ENCODE measurements at places on chromosomes 16 and 17. TPM values are rescaled to one million over a fixed set of nuclear protein-coding genes. Genes with fewer than 3 reads are reported as not detected.

DNA sequence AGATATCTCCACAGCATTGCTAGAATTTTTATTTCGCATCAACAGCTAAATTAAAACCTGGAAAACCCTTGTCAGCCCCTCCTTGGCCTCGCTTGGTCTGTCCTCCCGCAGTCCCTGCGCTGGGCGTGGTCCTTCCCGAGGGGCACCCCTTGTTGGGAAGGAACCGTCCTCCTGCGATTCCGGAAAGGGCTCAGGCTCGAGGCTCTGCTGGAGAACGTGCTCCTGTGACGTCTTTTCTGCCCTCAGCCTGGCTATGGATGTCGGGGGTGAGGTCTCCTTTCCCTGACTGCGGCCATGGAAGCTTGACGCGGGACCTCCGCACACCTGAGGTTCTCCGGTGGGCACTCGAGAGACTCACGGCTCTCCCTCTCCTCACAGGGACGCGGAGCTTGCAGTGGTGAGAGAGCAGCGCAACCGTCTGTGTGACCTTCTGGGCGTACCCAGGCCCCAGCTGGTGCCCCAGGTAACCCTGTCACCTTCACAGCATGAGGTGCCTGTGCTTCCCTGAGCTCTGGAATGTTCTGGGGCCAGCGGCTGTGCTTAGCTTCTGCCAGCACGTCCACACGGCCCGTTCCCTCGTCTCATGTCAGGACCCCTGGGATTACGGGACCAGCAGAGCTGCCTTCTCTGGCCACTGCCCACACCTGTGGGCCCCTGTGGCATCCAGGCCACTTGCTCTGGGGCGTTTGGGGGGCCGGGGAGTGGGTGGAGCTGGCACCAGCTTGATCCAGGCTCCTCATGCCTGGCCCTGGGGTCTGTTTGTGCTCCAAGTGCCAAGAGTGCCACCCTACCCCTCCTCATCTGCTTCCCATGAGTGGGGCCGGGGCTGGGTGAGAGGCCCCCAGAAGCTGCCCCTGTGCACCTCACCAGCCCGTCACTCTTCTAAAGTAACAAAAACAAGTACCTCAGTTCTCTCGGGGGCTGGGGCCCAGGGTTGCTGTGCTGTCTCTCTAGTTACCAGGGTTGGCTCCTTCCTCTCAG lies 101.5 kb upstream of the ZNF750 start:
- H3K36me3 ChIP-seq: peaks cover 40% of the 10 kb centered on the region
- no peak for DNase-seq
- no peaks in the 10 kb centered on the region for H3K27me3 ChIP-seq

The SMIM36 gene
- not detected for total RNA-seq

The CDH13 gene
- 1.1 TPM for total RNA-seq

The ACAP1 gene
- 1.3 TPM for total RNA-seq

- no peaks in the 10 kb centered on the region for H3K4me1 ChIP-seq
- no peak overlapping the region for H3K4me3 ChIP-seq
- DNase-seq: no peak
- peaks cover 15% of the 10 kb centered on the region for H3K27me3 ChIP-seq
- no peaks in the 10 kb centered on the region for H3K36me3 ChIP-seq
These were observed 8.2 kb upstream of the C16orf74 start for GRCh38 chr16:85759136-85759535.

DNA sequence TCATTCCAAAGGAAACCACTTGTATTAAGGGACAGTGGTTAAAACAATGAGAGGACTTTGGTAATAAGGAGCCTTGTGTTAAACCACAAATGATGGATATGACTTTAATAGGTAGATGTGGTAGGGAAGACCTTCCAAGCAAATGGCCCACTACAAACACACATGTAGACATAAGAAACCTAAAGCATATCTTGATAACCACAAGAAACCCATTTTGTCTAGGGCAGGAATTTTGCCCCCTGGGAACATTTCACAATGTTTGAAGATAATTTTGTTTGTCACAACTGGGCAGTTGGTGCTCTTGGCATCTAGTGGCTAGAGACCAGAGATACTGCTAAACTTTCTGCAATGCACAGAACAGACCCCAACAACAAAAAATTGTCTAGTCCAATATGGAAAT lies 25.8 kb downstream of the KCNJ2 start:
- H3K27ac ChIP-seq: no peak overlapping the region
- no peaks in the 10 kb centered on the region for H3K4me1 ChIP-seq
- H3K4me3 ChIP-seq: no peak overlapping the region
- H3K27me3 ChIP-seq: no peaks in the 10 kb centered on the region
- H3K36me3 ChIP-seq: no peaks in the 10 kb centered on the region
- DNase-seq: no peak

The CIITA gene
- total RNA-seq: not detected

The WNT3 gene
- total RNA-seq: 8.4 TPM

DNA sequence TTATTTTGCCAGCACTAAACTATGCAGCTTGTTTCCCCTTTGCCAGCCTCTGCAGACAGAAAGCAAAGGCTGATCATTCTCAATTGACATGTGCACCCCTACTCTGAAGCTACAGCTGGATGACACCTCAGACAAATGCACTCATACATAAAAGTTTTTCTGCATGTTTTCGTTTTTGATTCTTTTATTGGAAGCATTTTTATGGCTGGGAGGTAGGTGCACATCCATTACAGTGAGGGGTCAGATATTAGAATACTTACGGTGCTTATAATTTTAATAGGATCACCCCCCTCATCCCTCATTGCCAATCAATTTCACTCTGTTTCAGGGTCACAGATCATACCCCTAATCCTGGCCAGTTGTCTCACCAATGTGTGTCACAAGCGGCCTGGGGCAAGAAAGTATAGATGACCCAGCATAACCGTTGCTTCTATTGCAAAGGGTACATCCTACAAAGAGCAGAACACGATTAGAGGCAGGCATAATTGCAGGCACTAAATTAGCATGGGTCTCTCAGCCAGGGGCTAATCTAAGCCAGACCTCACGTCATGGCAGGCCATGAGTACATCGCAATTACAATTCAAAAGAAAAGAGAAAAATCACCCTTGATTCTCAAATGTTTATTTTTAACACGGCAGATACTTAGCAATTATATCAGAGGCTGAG lies 89.5 kb upstream of the SOX9 start:
- no peaks in the 10 kb centered on the region for H3K27me3 ChIP-seq
- peak overlapping the region; percentile 91 for H3K27ac ChIP-seq
- no peak for DNase-seq
- peak overlapping the region; percentile 86 for H3K4me3 ChIP-seq
- H3K36me3 ChIP-seq: no peaks in the 10 kb centered on the region

- H3K36me3 ChIP-seq: no peaks in the 10 kb centered on the region
- H3K27ac ChIP-seq: no peak overlapping the region
- DNase-seq: no peak
These were observed 8.8 kb upstream of the SUMO2 start for GRCh38 chr17:75191584-75191983.

DNA sequence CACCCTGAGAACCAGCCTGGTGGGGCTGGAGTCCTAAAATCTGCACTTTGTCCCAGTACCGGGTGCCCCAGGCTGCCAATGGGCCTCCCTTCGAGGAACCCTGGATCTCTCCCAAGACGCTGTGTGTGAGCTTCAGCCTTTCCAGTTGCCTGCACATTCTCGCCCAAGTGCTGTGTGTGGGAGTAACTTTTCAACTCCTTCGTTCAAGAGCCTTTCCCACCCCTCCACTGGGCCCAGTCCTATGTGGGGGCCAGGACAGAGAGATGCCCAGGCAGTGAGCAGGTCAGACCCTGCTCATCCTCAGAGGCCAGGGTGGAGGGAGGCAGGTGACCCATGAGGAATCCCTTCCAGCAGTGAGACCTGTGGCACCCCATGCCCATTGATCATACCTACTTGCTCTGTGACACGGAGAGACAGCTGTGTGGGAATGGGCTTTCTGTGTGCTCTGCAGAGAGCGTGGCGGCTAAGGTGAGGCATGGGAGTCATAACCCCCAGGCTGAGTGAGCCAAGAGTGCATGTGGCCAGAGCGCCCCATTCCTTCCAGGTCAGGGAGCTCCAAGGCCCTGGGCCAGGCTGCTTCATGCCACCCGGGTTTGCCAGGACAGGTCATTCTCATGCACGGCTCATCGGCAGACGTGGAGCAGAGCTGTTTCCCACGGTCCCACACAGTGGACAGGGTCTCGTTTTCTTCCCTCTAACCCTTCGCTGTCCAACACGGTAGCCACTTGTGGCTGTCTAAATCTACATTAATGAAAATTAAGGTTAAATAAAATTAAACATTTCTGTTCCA lies 154.4 kb downstream of the CLEC16A start:
- peak overlapping the region; percentile 64 for H3K27ac ChIP-seq
- peaks cover 42% of the 10 kb centered on the region for H3K4me1 ChIP-seq
- no peak for DNase-seq
- H3K4me3 ChIP-seq: no peak overlapping the region
- H3K36me3 ChIP-seq: no peaks in the 10 kb centered on the region

GRCh38 chr16:64450177-64450576 lies 671.7 kb downstream of the CDH11 start:
- no peak for DNase-seq
- no peaks in the 10 kb centered on the region for H3K4me1 ChIP-seq
- H3K27me3 ChIP-seq: no peaks in the 10 kb centered on the region
- H3K36me3 ChIP-seq: no peaks in the 10 kb centered on the region

DNA sequence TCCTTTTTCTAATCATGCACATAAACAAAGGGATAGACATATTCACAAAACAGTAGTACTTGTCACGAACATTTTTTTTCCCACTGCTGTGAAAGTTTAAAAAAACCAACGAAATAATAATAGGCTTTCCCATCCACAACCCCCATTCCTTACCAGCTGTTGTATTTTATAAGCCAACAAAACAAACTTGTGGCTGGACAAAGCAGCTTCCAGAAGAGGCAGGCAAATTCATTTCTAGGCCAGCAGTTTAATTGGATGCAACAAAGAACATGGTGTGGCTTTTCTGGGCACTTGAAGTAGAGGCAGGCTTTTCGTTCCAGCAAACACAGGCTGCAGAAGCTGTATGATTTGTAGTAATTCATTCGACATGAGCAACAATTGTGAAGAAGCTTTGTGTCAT lies 56.0 kb upstream of the FAM20A start:
- no peak overlapping the region for H3K4me3 ChIP-seq
- H3K27me3 ChIP-seq: no peaks in the 10 kb centered on the region
- no peak for DNase-seq
- H3K36me3 ChIP-seq: no peaks in the 10 kb centered on the region
- peaks cover 10% of the 10 kb centered on the region for H3K4me1 ChIP-seq

DNA sequence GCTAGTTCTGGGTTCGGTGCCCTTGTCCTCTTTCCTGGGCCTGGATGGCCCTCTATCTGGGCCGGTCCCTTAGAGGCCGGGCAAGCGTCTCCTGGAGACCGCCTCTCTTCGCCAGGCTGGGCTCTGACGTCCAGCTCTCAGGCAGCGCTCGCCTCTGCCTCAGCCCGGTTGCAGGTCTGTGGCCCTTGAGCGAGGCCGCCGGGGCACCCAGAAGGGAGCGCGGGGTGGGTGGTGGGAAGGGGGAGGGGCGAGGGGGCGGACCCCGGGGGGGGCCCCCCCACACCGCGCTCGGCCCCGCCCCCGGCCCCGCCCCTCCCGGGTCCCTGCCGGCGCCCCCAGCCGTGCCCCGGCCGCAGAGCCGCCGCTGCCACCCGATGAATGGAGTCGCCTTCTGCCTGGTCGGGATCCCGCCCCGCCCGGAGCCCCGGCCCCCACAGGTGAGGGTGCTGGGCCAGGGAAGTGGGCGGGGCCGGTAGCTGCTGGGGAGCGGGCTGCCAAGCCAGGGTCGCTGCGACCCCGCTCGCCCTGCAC lies at the start of gene ARHGAP23:
Gene ARHGAP23, plus strand, starts transcription at position 353 of the 531 bp plus-strand sequence. Its CDS starts 22 bp downstream, at position 375.
- H3K4me3 ChIP-seq: peak within 1 kb of the TSS; percentile 82
- H3K36me3 ChIP-seq: no peaks in the 10 kb centered on the region
- peaks cover 51% of the 10 kb centered on the region for H3K4me1 ChIP-seq

DNA sequence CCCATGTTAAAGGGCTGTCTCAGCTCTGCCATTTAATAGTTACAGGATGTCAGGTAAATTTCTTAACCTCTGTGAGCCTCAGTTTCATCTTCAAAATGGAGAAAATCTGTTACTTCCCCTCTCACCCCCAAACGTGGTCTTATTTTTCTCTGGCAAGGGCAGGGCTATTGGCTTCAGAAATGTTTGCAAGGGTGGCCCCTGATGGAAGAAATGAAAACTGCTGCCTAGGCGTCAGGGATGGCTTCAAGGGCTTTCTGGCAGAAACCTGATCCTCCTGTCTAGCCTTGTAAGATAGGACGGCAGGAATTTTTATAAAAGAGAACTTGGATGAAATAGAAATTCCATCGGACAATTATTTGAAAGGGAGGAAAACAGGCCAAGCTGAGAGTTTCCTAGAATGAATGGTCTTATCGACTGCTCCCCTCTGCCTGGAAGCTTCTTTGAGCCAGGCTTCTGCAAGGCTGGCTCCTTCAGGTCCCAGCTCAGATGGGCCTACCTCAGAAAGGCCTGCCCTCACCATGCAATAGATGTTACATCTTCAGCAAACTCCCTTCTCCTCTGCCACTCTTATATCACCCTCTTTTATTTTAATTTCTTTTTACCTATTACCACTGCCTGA lies 43.0 kb upstream of the TANGO6 start:
- no peaks in the 10 kb centered on the region for H3K4me1 ChIP-seq
- no peak overlapping the region for H3K27ac ChIP-seq
- no peaks in the 10 kb centered on the region for H3K27me3 ChIP-seq
- peak; percentile 60 for DNase-seq

DNA sequence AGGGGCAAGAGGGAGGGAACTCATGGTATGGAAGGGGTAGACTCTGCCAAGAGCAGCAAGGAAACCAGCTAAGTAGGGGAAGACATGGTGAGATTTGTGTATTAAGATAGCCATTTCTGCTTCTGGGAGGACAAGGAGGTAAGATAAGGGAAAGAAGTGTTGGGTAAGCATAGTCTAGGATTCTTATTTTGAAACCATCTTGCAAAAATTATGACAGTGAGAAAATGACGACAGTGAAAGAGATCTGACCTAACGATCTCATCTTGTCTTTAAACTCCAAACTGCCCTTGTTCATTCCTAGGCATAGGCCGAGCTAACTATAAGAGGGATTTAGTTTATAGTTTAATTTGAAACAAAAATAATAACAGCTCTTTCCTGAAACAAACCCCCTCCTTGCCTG lies 5.6 kb upstream of the RBL2 start:
- H3K4me1 ChIP-seq: peaks cover 3% of the 10 kb centered on the region
- no peak overlapping the region for H3K4me3 ChIP-seq
- H3K27me3 ChIP-seq: peaks cover 6% of the 10 kb centered on the region
- peaks cover 4% of the 10 kb centered on the region for H3K36me3 ChIP-seq

The KRTAP4-1 gene
- total RNA-seq: not detected

The OSGIN1 gene
- 3.0 TPM for total RNA-seq

The CCDC154 gene
- total RNA-seq: 1.9 TPM

DNA sequence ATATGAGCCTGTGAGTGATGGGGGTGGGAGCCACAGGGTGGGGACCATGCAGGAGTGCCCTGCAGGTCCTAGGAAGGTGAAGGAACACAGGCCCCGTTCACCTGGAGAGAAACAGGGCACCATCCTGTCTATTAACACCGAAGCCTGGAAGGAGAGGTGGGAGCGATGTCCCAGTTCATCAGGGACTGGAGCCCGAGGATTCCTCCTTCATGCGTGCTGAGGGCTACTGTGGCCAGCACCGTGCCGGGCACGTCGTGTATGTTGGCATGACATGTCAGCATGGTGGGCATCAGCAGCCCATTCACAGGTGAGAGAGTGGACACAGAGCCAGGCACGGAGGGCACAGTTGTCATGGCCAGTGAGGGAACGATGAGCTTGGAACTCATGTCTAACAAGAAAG lies 1.4 kb downstream of the WFIKKN2 start:
- DNase-seq: no peak
- H3K4me1 ChIP-seq: peaks cover 29% of the 10 kb centered on the region
- H3K36me3 ChIP-seq: no peaks in the 10 kb centered on the region
- H3K27me3 ChIP-seq: no peaks in the 10 kb centered on the region

- no peak overlapping the region for H3K27ac ChIP-seq
- H3K4me3 ChIP-seq: no peak overlapping the region
- no peaks in the 10 kb centered on the region for H3K27me3 ChIP-seq
- H3K4me1 ChIP-seq: peaks cover 6% of the 10 kb centered on the region
These were observed 199.5 kb downstream of the ZNF18 start for GRCh38 chr17:11797803-11798202.

- H3K4me3 ChIP-seq: no peak overlapping the region
- no peak for DNase-seq
- no peaks in the 10 kb centered on the region for H3K27me3 ChIP-seq
- H3K27ac ChIP-seq: no peak overlapping the region
These were observed 365.4 kb downstream of the CDH13 start for GRCh38 chr16:82991966-82992675.
